ENCODE measurements at places on chromosomes 13 and 19.

GRCh38 chr13:74388626-74389025, 254.4 kb upstream of the KLF12 start:
- no peak for DNase-seq

DNA sequence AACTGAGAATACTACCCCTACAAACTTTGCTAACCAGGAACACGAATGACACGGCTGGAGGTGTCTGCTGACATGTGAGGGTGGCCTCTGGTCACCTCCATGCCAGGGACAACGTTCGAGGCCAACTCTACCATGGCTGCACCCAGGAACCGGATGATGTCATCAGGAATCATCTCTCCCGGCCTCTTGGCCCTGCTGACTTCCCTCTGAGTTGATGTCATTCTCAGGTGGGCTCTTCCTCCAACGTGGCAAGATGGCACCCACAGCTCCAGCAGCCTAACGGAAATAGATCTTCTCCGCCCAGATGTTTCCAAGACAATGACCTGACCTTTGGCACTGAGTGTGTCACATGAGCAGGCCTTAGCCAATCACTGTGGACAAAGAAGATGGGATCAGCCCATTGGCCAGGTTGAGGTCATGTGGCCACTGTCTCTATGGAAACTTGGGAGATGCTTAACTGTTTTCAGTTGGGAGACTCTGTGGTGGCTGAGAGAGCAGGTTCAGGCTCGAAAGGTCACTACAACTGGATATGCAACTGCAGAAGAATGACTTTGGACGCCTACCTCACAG, 15.0 kb downstream of the MBD3L2B start:
- peak; percentile 1 for DNase-seq

GRCh38 chr13:29679396-29680053, 84.0 kb upstream of the SLC7A1 start:
- DNase-seq: no peak

GRCh38 chr13:20398459-20398858, 127.2 kb downstream of the CRYL1 start:
- no peak for DNase-seq

GRCh38 chr19:39430675-39431593, 4.8 kb downstream of the RPS16 start:
- DNase-seq: peak; percentile 86

GRCh38 chr19:45816236-45817009, 1.3 kb upstream of the RSPH6A start:
- DNase-seq: no peak

DNA sequence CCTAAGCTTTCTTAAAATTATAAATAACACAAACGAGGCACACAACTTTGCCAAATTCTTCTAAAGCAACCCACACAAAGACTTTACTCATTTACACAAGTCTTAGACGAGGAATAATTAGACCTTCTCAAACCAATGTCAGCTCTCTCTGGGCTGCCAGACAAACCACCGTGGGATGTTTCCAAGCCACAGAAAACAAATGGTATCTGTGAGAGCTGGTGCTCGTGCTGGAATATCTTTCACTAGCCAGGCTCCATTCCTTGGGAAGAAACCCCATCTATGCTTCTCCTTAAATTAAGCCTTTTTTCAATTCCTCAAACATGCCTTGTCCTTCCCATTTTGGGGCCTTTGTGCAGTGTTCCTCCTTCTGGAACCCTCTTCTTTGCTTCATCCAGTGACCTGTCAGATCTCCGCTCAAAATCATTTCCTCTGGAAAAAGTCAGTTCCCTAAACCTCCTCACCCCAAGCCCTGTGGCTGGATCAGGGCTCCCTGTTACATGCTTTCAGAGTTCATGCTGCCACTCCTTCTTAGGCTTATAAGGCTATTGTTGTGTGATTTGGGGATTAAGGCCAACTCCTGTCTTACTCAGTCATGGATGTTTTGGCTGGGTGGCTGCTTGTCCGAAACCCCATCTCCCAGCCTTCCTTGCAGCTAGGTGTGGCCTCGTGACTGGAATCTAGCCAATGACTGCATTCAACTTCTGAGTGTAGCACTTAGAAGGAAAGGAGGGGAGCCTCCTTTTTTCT, 64.2 kb upstream of the GTF2F2 start:
- DNase-seq: no peak

DNA sequence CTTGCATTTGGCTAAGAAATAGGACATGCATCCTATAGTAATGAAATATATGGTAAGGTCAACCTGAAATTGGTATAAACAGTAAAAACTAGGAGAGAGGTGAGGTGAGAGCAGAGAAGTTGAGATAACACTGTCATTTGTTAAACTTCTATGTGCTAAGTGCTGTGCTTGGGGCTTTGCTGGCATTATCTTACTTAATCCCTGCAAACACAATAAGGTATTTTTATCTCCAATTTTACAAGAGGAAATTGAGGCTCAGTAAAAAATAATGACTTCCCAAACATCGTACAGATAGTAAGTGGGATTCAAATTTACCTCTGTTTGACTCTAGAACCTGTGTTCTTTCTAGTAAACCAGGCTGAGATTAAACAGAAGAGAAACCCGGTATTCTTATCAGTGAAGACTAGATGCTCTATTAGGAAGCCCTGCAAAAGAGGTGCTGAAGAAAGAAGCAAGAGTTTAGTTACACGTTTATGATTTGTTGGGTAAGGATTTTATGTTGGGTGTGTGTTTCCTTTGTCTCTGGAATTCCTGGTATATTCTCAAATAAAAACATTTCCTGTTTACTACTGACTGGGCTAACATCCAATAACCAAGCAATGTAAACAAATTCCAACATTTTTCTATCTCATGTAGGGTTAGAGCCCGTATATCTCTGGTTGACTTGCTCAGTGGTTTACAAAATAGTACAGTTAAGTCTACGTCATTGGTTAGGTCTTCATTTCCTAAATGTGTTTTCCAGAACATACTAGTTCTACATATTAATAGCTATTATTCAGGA, 137.3 kb upstream of the FNDC3A start:
- no peak for DNase-seq

DNA sequence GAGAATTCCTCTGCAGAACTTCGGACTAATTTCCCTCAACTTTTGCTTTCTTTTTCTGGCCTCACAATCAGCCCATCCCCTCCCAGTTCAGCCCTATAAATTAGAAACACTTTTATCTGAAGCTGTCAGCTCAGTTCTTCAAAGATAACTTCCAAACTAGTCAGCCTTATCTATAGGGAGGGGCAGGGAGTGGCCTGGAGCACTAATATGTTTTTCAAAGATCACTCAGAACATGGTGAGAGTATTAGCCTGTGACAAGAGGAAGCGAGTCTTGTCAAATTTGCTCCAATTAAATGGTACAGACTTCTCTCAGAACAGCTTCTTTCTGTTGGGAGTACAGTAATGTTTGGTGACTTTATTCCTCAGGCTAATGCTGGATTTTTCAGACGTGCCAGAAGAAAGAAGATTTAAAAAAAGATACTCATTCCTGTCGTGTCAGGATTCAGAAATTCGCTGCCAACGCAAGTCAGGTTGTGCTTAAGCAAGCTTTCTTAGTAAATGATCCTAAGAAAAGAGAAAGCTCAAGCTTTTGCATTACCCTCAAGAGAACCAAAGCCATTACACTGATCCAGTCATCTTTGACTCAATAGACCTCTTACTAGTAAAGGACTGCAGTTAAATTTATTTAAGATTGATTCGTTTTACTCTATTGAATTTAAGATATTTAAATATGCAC, 1033.6 kb downstream of the SLITRK5 start:
- DNase-seq: no peak

- DNase-seq: peak; percentile 77
Measured at GRCh38 chr19:45444318-45445041, 20.8 kb upstream of the ERCC1 start.

- DNase-seq: peak; percentile 12
Measured at GRCh38 chr13:31431722-31432137, 232.0 kb downstream of the B3GLCT start.

DNA sequence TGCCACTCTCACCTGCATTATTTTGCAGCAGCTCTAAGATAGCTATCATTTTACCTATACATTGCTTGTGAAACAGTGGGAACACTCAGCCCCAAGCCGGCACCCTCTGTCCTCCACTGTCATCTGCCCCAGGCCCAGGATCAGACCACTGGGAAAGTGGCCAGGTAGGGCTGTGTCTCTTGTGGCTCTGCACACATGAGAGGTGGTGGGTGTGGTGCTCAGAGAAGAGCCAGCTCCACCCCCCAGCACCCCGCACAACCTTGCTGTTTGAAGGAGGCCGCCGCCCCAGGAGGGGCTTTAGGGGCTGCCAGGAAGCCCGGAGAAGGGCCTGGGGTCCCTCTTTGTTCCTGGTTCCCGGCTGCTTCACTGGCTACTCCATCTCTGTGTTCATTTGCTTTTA, 26.6 kb downstream of the PPP1R37 start:
- DNase-seq: no peak

Measured in RCC 7860 (cell line).